Lower leg skin (tissue), 4 donors: ENCODE measurements at places on chromosomes 2 and 18. TPM values are rescaled to one million over a fixed set of nuclear protein-coding genes. Genes with fewer than 3 reads are reported as not detected.
A peak's percentile ranks its signal among the peaks of the same experiment; 100 is the strongest.

DNA sequence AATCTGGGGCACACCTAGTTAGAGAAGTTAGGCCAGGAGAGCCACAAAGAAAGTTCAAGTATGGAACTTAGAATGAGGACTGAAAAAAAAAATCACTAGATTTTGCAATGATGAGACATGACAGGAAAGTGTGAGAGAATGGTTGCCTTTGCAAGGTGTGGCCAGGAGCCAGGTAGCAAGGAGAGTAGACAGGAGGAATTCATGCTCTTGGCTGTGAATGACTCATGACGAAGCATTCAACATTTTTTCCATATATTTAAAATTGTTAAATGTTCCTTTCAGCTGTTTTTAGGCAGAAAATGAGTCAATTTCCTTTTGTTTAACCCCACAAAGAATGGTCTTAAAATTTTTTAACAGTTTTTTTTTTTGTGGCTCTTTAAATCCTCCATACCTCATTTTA is 636.9 kb downstream of the PLCL1 start:
- DNase-seq, result no peak

DNA sequence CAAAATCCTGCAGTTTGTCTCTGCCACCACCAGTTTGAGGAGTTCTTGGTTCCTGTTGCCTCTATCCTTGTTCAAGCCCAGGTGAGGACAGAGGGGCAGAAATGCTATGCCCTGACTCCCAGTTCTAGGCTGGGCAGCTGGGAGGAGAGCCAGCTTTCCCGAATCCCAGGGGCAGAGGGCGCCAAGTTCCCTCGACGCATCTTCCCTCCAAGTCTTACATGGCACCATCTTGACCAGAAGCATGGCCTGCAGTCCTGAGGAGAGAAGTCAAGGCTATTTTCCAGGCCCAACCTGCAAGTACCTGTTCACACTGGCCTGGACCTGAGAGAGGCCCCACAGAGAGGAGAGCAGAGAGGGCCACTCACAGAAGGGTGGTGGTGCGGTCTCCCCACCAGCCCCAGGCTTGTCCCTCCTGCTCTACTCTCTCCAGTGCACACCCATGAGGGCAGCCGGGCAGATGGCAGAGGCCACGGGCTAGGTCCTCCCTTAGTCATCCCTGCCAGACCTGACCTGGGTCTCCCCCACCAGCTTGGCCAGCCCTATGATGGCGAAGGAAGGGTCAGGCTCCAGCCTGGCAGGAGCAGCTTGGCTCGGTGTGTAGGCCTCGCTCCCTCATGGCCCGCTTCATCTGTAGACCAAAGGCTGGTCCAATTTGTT is 115.7 kb upstream of the MSTN start:
- DNase-seq, result no peak

- no peak for DNase-seq
These were observed 11.4 kb downstream of the PPIL3 start for GRCh38 chr2:200877443-200877842.

GRCh38 chr18:46416706-46417638 is 240.0 kb downstream of the LOXHD1 start:
- DNase-seq, result no peak

GRCh38 chr2:20650877-20651730 is at the start of gene HS1BP3:
HS1BP3 (minus strand) TSS chr2:20651098; CDS start chr2:20651063, 35 bp downstream.
- peak; percentile 97 for DNase-seq

GRCh38 chr2:39515273-39515896 is 78.3 kb upstream of the MAP4K3 start:
- no peak for DNase-seq

GRCh38 chr2:58448065-58448507 is 207.0 kb upstream of the FANCL start:
- DNase-seq, result no peak

DNA sequence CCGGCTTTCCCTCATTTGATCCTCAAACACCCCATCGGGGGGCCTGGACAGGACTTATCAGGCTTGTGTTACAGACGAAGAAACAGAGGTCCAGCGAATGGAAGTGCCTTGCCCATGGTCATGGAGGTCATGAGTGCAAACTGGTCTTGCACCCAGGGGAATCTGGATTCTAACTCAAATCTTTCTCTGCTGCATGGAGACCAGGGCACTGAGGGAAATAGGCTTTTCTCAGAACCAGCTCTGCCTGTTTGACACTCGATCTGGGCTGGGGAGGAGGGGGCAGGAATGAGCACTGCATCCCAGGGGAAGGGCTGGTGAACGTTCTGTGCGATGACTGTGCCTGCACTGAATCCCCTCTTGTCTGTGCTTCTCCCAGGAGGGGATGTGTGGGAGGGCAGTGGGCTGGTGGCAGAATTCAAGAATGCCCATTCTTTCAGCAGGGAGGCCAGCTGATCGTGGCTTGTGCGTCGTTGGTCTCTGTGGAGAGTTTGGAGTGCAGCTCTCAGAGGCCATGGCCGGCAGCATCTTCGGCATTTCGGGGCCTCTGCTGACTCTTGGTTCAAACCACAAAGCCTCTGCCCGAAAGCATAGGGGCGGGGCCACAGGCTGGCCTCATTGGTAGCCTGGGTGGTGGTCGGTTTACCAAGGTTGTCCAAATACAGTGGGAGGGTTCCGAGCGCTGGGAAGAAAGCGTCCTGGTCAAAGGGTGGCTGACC is 171.6 kb downstream of the DDX1 start:
- no peak for DNase-seq

- peak; percentile 67 for DNase-seq
These were observed 18.5 kb downstream of the NFE2L2 start for GRCh38 chr2:177246000-177246399.

DNA sequence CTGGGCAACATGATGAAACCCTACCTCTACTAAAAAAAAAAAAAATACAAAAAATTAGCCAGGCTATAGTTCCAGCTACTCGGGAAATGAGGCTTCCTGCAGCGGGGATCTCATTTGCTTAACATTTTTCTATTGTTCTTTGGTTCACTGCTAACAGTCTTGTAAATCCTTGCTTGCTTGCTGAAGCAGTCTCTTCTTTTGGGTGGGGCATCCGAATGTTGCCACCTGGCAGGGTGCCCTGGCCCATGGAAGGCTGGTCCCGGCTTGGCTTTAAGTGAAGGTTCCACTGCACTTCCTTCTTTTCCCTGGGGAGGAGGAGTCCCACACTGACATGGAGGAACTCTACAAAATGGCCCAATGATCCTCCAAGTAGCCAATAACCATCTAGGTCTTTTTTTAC is 6.0 kb upstream of the ANKRD29 start:
- DNase-seq, result no peak

DNA sequence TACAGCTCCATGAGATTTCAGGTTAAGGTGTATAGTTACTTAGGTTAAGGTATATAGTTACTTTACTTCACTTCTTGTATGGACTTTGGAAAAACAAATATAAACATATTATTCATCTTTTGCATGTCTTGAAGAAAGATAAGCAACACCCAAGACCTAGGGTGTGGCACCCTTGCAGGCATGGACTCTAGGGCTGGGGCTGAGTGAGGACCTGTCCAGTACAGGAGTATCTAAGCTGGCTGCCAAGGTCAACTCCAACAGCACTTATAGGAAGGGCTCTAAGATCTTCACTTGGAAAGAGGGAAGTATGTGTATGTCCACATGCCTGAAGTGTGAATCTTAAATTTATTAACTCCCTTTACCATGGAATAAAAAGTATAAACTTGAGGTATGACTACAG is 7.1 kb upstream of the TMEM163 start:
- no peak for DNase-seq

Gene CHAC2
- total RNA-seq, result 1.9 TPM

Gene SCYGR4
- 5.1 TPM for total RNA-seq

Gene GALR1
- total RNA-seq, result not detected

Gene ERFE
- total RNA-seq, result not detected

Gene TPO
- total RNA-seq, result 1.1 TPM

Gene PJVK
- 1.0 TPM for total RNA-seq

Gene MEP1B
- total RNA-seq, result not detected
